ENCODE measurements at places on chromosomes 16 and 17.
A peak's percentile ranks its signal among the peaks of the same experiment; 100 is the strongest.

GRCh38 chr16:87926246-87927194, 9.8 kb downstream of the CA5A start:
- no peak for DNase-seq

GRCh38 chr16:15976929-15977637, 27.7 kb downstream of the ABCC1 start:
- no peak for DNase-seq

DNA sequence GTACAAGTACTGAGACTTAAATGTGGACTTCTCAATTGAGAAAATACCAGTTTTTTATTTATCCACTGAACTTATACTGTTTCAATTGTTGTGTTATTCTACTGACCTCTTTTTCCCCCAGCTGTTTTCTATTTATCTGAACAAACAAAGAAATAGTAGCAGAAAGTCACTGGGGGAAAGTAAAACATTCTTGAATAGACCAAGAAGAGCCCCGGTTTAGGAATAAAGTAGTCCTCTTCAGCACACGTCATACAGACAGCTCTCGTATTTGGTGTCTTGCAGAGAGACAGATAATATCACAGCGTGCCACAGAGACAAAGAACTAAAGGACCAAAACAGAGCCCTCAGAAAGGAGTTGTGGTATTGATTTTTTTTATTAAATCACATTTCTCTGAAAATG, 1159.1 kb upstream of the CDH8 start:
- no peak for DNase-seq

GRCh38 chr17:72399023-72399607, 278.3 kb downstream of the SOX9 start:
- no peak for DNase-seq

- DNase-seq, result no peak
Measured at GRCh38 chr17:34816848-34817247, 144.4 kb downstream of the CCT6B start.

GRCh38 chr17:73293031-73293430, 18.8 kb downstream of the CDC42EP4 start:
- no peak for DNase-seq

DNA sequence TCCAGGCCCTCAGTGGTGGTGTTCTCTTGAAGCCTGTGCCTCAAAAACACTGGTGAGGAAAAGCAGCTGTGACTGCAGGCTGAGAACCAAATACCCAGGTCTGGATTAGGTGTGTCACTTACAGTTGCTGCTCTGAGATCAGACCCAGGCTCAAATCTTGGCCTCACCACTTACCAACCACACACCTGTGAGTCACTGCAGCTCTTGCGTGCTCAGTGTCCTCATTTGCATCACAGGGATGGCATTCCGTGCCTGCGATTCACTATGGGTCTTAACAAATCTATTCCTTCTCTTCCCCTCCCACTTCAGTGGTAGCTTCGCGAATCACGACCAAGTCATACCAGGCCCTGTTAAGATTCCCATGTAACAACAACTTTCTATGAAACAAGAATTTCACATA, 233.4 kb upstream of the HSBP1 start:
- no peak for DNase-seq

- DNase-seq, result no peak
Measured at GRCh38 chr16:79347277-79347676, 253.3 kb downstream of the MAF start.

- no peak for DNase-seq
Measured at GRCh38 chr17:42818379-42818778, 5.7 kb downstream of the BECN1 start.

GRCh38 chr17:17063546-17064122, 21.4 kb downstream of the MPRIP start:
- DNase-seq, result peak; percentile 23

DNA sequence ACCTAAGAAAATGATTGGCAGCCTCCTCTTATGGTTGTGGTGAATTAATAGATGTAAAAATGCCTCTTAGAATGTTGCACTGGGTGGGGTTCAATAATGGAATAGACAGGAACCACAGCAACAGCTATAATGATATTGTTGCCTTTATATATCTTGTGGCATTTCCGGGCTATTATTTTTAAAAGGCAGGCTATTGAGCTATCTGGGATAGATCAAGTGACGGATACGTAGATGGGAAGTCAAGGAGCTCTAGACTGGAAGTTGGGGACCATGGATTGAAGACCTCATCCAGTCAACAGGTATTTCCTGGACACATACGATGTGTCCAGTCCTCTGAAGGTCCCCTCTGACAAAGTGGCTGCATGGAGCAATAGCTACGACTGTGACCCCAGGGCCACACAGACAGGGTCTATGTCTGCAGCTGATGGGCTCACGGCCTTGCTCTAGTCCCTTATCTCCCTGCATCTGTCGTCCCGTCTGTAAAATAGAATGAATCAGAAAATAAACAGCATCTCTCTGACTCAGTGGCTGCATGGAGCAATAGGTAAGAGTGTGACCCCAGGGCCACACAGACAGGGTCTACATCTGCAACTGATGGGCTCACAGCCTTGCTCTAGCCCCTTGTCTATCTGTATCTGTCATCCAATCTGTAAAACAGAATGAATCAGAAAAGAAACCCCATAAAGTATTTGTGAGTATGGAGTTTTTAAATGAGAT, 117.7 kb upstream of the FOXF1 start:
- no peak for DNase-seq

DNA sequence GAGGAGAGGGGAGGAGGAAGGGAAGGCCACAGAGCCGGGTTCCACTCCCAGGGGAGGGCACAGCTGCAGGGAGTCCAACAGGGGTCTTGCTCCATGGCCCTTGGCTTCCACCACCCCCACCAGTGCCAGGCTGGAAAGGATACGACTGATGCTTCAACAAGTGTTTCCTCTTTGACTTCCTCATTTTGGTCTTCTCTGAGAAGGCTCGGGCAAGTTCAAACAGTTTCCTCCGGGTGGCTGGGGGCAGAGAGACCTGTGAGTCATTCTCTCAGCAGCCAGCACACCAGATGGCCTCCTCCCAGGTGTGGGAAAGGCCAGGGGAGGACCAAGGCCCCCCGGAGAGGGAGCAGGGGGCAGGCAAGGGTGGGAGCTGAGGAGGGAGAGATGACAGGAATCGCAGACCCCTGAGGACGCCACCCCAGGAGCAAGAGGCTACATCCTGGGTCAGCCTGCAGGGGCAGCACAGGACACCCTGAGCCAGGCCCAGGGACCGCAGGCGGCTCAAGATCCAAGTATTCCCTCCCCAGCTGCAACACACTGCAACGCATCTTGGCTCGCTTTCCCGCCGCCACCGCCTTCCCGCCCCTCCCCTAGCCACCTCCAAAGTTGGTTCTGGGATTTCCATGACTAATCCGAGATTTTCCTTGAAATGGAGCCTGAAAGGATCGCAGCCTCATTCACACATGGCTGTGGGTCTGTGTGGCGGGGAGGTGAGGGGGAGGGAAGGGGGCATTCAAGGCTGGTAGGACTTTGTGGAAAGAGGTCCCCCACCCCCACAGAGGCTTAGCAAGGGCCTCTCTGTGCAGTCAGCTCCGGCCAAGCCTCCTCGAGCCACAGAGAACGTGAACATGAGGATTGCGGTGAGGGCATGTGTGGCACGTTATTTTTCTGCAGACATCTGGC, 18.4 kb upstream of the MRPS23 start:
- peak; percentile 98 for DNase-seq

DNA sequence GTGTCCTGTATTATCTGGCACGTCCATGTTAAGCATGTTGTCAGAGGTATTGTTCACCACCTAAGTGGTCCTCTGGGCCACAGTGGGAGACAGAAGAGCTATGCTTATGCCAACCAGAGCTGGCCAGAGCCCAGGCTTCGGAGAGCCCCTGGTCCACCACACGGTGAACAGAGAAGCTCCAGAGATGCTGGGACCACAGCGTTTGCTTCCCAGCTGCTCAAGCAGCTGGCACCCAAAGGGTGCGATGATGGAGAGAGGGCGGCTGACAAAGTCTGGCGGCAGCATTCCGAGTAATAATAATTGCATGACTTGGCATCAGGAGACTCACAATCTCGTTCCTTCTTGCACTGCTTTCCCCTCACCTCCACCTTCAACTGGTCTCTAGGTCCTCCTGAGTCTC, 35.8 kb upstream of the RCVRN start:
- no peak for DNase-seq

GRCh38 chr16:930076-930475, 40.7 kb downstream of the LMF1 start:
- no peak for DNase-seq

- DNase-seq, result peak; percentile 94
Measured at GRCh38 chr17:56985371-56986162, 7.6 kb downstream of the SCPEP1 start.

DNA sequence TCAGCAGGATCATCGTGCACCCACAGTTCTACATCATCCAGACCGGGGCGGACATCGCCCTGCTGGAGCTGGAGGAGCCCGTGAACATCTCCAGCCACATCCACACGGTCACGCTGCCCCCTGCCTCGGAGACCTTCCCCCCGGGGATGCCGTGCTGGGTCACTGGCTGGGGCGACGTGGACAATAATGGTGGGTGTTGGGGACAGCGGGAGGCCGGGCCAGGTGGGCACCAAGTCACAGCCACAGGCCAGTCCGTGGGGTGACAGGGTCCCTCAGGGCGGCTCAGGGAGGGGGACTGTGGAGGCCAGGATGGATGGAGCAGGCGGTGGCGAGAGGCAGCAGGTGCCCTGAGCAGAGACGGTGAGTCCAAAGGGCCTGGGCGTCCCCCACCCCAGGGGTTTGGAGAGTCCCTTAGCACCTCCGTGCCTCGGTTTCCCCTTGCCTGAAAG, 1.0 kb downstream of the TPSD1 start:
- DNase-seq, result no peak

DNA sequence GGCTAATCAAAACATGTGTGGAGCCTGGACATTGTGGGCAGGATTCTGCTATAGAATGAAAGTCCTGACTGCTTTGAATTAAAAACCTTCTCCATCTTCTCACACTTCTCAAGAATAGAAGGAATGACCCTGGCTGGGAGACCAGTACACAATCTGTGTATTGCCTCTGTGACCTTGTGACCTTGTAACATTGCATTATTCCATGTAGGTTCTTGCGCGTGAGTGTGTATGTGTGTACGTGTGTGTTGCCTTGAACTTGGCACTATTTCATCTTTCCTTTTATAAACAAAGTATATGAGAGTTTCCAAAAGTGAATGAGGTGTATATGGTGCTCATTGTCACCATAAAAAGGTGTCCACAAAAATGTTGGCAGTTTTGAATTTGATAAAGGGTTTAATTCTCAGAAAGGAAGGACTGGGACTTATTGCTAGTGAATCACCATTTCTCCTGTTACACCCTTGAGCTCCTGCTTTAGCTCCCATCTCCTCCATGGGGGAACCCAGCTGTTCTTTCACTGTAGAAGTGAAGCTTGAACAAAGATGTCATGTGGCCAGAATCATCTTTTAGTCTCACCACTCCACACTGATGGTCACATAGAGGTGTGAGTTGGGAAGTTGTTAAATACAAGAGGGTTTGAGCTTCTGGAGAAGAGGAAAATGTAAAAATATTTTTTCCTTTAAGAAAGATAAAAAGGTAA, 244.9 kb downstream of the FTO start:
- DNase-seq, result no peak

DNA sequence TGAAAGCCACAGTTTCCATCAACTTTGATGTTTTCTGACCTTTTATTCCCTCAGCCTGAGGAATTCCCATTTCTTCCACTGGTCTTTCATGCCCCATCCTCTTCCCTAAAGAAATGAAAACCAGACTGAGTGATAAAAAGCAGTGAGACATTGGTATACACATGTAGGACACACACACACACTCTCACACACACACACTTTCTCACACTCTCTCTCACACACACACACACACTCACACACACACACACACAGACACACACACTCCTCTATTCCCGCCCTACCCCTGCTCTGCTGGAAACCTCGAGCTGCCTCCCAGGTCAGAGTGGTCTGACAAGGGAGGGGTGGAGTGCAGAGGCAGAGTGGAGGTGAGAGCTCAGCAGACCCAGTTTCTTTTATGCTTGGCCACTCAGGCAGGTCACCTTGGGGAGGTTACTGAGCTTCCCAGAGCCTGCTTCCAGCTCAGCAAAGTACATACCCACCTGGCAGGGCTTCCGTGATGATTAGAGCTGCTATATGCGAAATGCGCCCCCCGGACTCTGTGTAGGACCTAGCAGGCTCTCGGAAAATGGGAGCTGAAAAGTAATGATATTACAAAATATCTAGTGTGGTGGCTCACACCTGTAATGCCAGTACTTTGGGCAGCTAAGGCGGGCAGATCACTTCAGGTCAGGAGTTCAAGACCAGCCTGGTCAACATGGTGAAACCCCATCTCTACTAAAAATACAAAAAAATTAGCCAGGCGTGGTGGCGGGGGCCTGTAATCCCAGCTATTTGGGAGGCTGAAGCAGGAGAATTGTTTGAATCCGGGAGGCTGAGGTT, 30.7 kb downstream of the CCR7 start:
- DNase-seq, result no peak

- DNase-seq, result no peak
Measured at GRCh38 chr17:67132366-67132765, 88.0 kb downstream of the CACNG1 start.

DNA sequence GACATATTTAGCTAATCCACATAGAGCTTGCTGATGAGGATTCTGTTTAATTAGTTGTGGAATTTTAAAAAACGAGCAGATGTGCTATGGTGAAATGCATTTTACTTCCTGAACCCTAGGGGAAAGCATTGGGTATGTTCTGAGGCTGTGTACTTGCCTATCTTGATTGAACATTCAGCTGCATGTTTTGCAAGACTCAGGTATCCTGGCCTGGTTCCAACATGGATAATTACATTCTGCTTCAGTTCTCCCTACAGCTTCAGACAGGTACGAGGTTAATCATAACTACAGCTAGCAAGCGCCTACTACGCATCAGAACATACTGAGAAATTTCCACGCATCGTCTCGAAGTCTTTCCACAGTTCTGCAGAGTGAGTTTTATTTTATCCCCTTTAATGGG, 77.0 kb downstream of the HS3ST2 start:
- DNase-seq, result no peak

DNA sequence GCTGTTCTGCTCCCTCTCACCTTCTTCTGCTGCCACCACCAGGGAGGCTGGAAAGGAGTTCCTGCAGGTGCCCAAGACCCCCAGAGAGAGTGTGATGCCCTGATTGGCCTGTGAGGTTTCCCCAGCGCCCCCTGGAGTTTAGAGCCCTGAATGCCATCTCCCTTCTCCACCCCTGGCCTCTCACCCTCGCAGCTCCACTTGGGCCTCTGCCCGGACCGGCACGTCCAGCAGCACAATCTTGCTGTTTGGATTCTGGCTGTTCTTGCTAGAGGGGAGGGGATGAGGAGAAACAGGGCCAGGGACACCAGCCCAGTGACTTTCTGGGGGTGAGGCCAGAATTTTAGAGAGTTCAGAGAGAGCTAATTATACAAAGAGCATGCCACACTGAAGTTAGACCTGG, 12.5 kb upstream of the FAM171A2 start:
- no peak for DNase-seq

GRCh38 chr16:29653471-29653870, 9.6 kb upstream of the SPN start:
- DNase-seq, result peak; percentile 81

- DNase-seq, result no peak
Measured at GRCh38 chr16:2497695-2498484, 15.9 kb upstream of the ATP6V0C start.

DNA sequence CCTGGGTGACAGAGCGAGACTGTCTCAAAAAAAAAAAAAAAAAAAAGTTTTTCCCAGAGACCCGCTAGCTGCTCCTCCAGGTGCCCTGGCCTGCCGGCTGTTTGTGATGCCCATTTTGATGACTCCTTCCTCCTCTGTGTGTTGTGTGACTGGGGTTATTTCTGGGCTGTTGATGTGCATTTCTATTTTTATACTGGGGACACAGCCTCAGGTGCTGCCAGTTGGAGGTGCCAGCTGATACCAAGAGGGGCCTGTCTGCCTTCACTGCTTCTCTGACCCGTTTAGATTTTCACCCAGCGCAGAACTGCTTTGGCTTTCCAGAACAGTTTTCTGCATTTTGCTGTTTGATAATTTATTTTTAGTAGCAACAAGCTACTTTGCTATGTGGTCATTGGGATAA, 6.7 kb downstream of the PLA2G15 start:
- no peak for DNase-seq

Data from GF-D8 (cell line).